ENCODE measurements at places on chromosomes 1 and 21.

GRCh38 chr1:87226341-87226760, 102.3 kb upstream of the LMO4 start:
- no peak for DNase-seq

GRCh38 chr1:162772571-162773154, 17.8 kb upstream of the HSD17B7 start:
- no peak for DNase-seq

DNA sequence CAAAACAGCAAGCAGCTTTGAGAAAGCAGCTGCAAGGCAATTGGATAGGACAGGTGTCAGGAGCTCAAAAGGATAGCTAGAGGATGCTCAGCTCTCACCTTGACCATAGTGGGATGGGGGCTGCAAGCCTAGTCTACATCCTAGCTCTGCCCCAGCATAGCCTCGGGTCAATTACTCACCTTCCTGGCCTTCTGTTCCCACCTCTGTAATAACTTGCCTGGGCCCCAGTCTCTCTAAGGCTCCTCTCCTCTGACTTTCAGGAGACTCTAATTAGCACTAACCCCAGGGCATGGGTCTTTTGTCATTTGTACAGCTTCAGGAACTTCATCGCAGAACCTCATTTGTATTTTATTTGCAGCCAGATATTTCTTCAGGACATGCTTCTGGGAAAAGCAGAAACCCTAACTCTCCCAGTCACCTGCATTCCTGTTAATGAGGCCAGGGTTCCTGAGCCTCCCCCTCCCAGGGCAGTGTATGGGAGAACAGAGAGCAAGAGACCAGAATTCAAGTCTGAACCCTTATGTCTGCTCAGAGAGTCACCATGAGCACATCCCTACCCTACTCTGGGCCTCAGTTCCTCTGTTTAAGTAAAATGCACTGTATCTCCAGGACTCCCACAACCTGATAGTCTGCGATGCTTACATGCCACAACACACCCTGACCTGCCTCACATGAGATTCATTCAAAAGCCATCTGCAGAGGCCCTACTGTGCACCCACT, 108.1 kb downstream of the MATN1 start:
- DNase-seq: no peak

DNA sequence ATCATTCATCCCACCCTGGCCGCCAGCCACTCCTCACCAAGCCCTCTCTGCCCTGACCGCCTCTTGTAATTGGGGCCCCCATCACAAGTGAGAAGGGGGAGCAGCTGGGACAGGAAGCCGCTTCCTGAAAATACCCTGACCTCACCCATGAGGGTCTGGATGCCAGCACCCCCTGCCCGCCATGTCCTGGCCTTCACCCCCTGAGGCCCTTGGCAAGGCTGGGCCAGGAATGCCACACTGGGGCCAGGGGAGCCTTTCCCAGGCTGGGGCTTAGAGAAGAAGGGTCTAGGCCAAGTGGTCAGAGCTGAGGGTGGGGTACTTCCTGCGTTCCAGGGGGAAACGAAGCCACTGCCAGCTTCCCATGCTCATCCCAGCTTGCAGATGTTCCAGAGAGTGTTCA, 60.5 kb downstream of the TAS1R2 start:
- no peak for DNase-seq

DNA sequence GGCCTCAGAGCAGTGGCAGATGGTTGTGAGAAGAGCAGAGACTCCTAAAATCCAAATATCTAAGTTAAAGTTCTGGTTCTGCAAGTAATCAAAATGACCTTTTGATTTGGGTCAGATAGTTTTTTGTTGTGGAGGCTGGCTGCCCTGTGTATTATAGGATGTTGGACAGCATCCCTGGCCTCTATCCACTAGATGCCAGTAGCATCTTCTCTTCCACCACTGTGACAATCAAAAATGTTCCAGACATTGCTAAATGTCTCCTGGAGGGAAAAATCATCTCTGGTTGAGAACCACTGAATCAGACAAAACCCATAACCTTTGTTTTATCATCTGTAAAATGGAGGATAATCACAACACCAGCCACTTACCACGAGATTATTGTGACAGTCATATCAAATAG, 5.9 kb upstream of the DPT start:
- DNase-seq: no peak

DNA sequence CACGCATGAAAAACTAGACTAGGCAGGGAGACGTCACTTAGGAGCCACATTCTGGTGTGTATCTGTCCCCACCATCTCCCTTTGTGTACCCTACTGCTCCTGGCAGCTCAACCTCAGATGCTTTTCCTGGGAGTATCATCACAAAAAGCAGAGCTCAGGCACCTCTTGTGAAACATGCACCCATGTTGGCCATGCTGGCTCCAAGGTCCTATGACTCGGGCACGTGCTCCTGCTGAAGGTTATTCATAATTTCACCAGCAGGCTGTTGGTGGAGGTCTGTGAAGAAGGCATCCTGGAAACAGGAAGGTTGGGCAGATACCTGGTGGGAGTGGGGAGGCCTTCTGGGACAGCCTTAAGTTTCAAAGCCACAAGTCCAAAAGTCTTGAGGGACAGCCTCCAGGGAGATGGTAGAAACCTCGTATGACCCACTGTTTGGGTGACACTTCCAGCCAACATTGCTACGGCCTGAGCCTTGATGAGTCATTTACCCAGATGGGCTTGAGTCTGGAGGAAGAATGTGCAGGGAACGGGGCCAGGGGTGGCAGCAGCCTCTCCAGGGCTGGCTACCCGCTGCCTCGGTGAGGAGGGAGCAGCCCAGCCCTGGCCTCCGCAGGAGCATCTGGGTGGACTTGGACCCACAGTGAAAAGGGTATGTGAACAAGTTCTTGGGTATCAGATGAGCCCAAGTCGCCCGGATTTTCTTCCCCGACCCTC, 75.8 kb downstream of the PGBD5 start:
- DNase-seq: no peak

DNA sequence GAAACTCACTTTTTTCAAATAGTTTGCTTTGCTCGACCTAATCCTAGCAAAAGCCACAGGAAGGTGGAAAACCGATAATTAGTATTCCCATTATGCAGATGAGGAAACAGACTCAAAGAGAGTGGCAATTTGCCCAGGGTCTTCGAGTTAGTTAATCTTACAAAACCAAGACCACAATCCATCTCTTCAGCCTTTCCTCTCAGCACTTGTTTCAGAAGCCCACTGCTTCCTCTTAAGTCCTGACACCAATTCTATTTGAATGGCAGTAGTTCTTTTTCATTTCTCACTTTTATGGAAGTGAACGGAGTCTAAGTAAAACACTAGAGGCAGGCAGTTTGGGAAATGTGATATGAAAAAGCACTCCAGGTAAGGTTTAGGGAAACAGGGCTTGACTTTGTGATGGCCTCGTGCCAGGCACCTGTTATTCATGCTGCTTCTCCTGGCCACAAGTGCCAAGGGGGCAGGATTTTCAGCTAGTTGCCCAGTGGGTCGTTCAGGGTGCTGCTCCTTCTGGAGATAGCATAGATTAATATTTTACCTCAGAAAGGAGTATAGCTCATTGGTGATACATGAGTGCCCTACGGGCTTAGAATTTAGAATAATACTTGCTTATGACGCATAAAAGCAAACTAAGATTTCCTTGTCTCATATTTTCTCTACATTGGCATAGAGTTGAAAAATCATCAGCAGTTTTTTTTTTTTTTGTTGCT, 76.6 kb upstream of the NRIP1 start:
- no peak for DNase-seq

- no peak for DNase-seq
Observed at GRCh38 chr1:51956528-51957509, 33.7 kb downstream of the RAB3B start.

GRCh38 chr1:230186003-230186863, 119.2 kb downstream of the GALNT2 start:
- DNase-seq: no peak

- no peak for DNase-seq
Observed at GRCh38 chr1:4710592-4711415, 56.4 kb downstream of the AJAP1 start.

DNA sequence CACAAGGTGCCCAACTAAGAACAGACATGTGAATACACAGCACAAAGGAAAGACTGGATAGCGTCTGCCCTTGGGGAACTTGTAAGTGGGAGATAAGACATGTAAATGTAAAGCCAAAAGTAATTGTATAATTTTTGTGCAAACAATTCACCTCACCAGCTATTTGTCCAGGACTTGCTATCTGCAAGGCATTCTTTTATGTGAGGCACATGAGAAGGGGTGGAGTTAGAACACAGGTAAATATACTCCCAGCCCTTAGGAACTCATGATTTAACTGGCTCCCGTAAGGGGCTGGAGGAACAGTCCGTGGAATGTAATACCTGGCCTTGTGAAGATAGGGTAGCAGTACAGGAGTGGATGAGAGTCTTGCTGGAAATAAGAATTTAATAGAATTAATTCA, 61.3 kb downstream of the CDK18 start:
- DNase-seq: no peak

DNA sequence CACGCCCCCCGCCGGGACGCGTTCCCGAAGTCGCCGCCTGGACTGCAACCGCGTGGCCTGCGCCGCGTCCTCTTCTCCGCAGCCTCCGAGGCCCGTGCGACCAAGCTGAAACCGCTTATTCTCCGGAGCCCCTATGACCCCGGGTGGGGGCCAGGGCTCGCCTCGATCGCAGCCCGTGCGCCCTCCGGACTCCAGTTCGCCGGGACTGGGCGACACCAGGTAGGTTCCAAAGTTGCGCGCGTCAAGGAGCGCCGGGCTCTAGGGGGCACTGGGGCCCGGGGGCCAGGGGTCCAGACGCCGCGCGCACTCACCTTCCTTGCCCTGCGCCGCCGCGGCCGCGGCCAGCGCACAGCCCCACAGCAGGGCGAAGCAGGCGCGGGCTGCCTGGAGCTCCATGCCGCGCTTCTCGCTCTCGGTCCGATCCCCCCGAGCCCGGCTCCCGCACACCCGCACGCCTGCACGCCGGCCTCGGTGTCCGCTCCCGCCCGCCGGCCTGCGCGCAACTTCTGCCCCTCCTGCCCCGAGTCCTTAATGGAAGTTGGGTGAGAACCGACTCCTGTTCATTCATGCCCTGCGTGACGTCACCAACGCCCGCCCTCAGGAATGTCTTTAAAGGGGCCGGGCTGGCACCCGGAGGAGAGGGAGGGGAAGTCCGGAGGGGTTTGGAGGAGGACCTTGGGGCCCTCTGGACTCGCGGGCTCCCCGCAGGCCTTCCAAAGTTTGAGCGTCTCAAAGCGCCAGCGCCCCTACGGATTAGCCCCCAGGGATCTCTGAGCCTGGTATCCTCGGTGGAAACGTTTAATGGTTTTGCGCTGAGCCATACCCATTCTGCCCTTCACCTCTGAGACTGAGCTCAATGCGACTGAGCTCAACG, at the start of gene EPHA2:
Gene EPHA2, minus strand, starts transcription at position 533 of the 874 bp plus-strand sequence. Its CDS starts 137 bp downstream, at position 396.
- peak; percentile 29 for DNase-seq

DNA sequence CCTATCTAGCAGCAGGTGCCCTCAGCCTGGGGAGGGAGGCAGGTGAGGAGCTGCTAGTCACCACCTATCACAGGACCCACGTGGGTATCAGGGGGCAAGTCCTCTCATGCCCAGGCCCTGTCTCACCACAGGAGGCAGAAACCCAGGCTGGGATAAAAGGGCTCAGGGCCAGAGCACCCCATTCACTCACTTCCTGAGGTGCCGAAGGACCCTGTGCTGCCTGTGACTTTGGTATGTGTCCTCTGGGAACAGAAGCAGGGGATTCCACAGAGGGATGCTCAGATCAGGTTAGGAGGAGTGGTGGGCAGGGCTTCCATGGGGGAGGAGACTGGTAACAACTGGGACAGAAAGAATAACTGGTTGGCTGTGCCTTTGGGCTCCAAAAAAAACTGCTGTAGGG, at the start of gene LCE1E:
Gene LCE1E, plus strand, starts transcription at position 181 of the 400 bp plus-strand sequence. CDS start 1,043 bp downstream, outside the sequence.
- no peak for DNase-seq

DNA sequence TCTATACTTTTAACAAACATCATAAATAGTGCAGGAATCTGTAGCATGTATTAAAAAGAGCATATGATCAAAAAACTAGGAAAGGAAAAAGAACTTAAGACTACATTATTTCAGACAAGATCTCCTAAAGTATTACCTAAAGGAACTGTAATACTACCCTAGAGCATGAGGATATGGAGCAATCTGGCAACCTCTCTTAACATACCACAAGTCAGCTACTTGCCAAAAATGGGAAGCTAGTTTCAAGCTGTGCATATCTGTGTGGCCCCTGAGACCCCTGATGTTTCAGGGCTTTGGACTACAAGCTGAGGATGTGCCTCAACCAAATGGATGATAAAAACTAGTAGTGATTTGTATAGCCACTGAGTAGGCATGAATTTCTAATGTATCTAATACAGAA, 525.6 kb downstream of the PTBP2 start:
- no peak for DNase-seq

DNA sequence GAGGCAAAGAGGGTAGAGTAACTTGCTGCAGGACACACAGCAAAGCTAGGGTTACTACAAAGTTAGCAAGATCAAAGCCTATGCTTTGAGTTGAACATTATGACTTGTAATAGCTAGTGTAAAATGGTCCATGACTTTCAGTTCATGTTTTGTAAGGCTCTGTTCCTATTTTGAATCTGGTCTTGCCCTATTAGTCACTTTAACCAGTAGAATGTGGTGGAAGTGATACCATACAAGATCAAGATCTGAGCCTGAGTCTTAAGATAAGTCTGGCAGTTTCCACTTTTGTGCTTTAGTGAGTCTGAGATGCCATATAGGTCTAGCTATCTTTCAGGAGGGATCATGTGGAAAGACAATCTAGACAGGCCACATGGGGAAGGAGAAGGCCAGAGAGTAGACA, 282.1 kb upstream of the BRINP3 start:
- no peak for DNase-seq

GRCh38 chr1:180849031-180849775, 63.5 kb upstream of the KIAA1614 start:
- DNase-seq: no peak

DNA sequence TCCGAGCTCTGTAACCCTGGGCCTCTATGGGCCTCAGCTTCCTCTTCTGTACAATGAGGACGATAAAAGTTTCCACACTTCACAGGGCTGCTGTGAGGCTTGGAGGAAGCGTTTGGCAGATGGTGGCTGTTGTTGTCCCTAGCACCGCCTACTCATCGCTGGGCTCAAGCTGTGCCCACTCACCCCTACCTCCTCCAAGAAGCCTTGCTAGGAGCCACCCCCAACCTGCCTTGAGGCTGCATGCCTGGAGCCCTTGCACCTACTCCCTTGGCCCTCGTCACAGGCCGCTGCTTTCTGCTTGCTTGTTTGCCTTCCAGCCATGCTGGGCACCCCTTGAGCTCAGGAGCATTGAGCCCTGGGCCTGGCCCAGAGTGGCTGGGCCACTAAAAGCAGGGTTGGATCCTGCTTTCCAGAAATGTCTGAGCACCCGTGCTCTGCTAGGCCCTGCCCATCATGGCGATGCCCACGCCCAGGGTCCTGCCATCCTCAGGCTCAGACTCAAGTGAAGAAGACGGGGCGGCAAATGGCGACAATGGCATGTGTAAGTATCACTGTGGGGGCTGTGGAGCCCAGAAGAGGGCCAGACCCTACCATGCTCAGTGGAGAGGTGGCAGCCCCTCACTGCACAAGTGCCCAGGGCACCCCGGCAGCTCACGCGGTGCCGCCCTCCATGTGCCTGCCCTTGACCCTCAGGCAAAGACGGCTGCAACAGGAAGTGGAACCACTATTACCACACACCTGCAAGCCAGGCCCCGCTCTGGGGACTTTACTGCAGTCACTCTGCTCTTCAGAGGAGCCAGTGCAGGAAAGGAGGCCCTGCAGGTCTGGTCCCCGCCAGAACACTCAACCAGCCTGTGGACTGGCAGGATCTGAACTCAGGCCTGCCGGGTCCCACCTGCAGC, 9.5 kb downstream of the SH3BGRL3 start:
- peak; percentile 59 for DNase-seq
